Progenitor cell of endocrine pancreas (in vitro differentiated cells): ENCODE measurements at places on chromosomes 2 and 18. TPM values are rescaled to one million over a fixed set of nuclear protein-coding genes. Genes with fewer than 3 reads are reported as not detected.

- no peaks in the 10 kb centered on the region for H3K4me1 ChIP-seq
- H3K27me3 ChIP-seq, result peaks cover 12% of the 10 kb centered on the region
- H3K27ac ChIP-seq, result no peak overlapping the region
- no peak for DNase-seq
These were observed 39.9 kb downstream of the CYRIA start for GRCh38 chr2:16625759-16626158.

DNA sequence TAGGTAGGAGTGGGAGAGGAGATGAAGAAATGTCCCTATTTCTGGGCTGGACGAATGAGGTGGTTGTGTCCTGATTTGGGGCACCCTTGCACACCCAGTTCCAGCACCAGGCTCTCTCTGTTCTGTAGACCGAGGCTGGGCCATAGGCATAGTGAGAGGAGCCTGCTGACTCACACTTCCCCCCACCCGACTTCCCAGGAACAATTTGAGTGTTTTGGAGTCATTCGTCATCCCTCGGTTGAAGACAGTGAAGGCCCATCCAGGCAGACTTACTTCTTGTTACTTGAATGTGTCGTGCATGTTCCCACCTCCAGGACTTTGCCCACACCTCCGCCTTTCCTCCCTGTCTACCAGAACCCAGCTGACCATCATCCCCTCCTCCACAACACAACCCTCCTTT lies 179.1 kb downstream of the HAUS1 start:
- H3K4me1 ChIP-seq, result peaks cover 21% of the 10 kb centered on the region
- H3K27ac ChIP-seq, result no peak overlapping the region
- H3K36me3 ChIP-seq, result no peaks in the 10 kb centered on the region
- H3K27me3 ChIP-seq, result no peaks in the 10 kb centered on the region

GRCh38 chr2:241619597-241620418 lies 17.1 kb downstream of the THAP4 start:
- peak overlapping the region; percentile 71 for H3K27ac ChIP-seq
- H3K27me3 ChIP-seq, result no peaks in the 10 kb centered on the region
- H3K4me3 ChIP-seq, result no peak overlapping the region
- H3K4me1 ChIP-seq, result peaks cover 15% of the 10 kb centered on the region

GRCh38 chr2:60567919-60568768 lies 14.7 kb upstream of the BCL11A start:
- no peak for DNase-seq
- H3K4me3 ChIP-seq, result no peak overlapping the region
- H3K27ac ChIP-seq, result no peak overlapping the region
- H3K4me1 ChIP-seq, result peaks cover 6% of the 10 kb centered on the region
- H3K36me3 ChIP-seq, result no peaks in the 10 kb centered on the region

GRCh38 chr2:214542866-214543265 lies 132.0 kb downstream of the VWC2L start:
- H3K4me1 ChIP-seq, result peaks cover 1% of the 10 kb centered on the region
- H3K4me3 ChIP-seq, result no peak overlapping the region
- DNase-seq, result no peak
- no peaks in the 10 kb centered on the region for H3K27me3 ChIP-seq
- no peaks in the 10 kb centered on the region for H3K36me3 ChIP-seq
- no peak overlapping the region for H3K27ac ChIP-seq

DNA sequence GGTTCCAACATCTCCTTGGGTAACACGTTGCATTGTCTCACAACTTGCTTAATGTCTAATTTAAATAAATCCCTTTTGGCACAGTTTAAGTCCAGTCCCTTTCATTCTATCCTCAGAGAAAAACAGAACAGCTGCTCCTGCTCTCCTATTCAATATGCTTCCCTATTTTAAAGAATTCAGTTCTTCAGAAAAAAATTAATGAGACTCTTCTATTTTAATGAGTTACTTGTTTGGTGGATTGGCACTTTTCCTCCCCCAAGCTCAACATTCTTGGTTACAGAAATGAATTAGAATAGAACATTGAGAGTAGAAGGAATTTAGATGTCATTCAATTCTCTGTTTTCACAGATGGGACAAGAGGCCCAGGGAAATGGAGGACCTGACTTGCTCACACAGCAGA lies 116.9 kb upstream of the ATP8B1 start:
- H3K27ac ChIP-seq, result no peak overlapping the region
- no peaks in the 10 kb centered on the region for H3K36me3 ChIP-seq
- H3K4me3 ChIP-seq, result no peak overlapping the region
- peaks cover 4% of the 10 kb centered on the region for H3K27me3 ChIP-seq

OTOS gene
- not detected in 2 replicates for total RNA-seq

GRCh38 chr2:88483200-88483599 lies 30.7 kb upstream of the FOXI3 start:
- no peaks in the 10 kb centered on the region for H3K36me3 ChIP-seq
- H3K4me1 ChIP-seq, result peaks cover 5% of the 10 kb centered on the region
- H3K27ac ChIP-seq, result no peak overlapping the region
- DNase-seq, result no peak
- no peaks in the 10 kb centered on the region for H3K27me3 ChIP-seq
- no peak overlapping the region for H3K4me3 ChIP-seq

DNA sequence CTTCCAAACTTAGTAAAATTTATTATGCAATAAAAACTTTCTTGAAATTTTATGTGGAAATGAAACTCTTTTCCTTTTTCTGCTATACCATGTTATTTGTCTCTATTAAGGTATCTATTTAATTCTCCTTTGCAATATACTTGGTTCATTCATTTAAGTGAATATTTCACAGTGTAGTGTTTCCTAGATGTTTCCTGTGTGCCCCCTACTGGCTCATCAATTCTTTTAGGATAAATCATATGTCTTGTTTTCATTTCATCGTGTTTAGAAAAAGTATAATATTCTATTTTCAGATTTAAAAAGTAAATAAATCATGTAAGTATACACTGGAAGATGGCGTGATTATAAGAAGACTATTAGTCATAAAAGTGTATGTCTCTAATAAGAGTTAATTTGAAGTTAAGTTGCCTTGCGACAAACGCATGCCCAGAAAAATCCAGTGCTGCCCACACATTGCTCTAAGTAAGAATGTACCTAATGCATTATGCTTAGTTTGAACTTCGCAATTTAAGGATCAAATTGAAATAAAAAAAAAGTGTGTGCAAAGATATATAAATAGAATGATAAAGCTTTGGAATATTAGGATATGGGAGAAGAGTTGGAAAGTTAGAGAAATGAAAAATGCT lies 525.4 kb downstream of the KCNJ3 start:
- no peaks in the 10 kb centered on the region for H3K27me3 ChIP-seq
- H3K4me1 ChIP-seq, result peaks cover 6% of the 10 kb centered on the region
- peaks cover 2% of the 10 kb centered on the region for H3K36me3 ChIP-seq
- no peak for DNase-seq
- H3K27ac ChIP-seq, result no peak overlapping the region

- H3K4me1 ChIP-seq, result peaks cover 3% of the 10 kb centered on the region
- peaks cover 3% of the 10 kb centered on the region for H3K27me3 ChIP-seq
- DNase-seq, result no peak
- H3K4me3 ChIP-seq, result no peak overlapping the region
- H3K27ac ChIP-seq, result no peak overlapping the region
These were observed 217.0 kb upstream of the ZNF521 start for GRCh38 chr18:25568986-25569385.

DOK6 gene
- 7.0 and 7.2 TPM in 2 replicates for total RNA-seq

DNA sequence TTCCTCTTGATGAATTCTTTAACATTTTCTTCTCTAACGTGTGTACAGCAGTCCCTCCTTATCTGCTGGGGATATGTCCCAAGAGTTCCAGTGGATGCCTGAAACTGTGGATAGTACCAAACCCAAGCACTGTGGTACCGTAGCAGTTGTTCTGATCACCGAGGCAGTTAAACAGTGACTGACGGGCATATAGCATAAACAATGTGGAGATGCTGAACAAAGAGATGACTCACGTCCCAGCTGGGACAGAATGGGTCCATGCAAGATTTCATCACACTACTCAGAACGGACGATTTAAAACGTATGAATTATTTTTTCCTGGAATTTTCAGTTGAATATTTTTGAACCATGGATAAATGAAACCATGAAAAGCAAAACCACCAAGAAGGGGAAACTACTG lies 54.5 kb upstream of the SPAG16 start:
- H3K4me3 ChIP-seq, result no peak overlapping the region
- H3K27me3 ChIP-seq, result peaks cover 7% of the 10 kb centered on the region
- no peak for DNase-seq
- H3K4me1 ChIP-seq, result peaks cover 3% of the 10 kb centered on the region
- no peaks in the 10 kb centered on the region for H3K36me3 ChIP-seq
- H3K27ac ChIP-seq, result no peak overlapping the region

CDCA7 gene
- total RNA-seq, result 19.3 and 22.3 TPM in 2 replicates

DNA sequence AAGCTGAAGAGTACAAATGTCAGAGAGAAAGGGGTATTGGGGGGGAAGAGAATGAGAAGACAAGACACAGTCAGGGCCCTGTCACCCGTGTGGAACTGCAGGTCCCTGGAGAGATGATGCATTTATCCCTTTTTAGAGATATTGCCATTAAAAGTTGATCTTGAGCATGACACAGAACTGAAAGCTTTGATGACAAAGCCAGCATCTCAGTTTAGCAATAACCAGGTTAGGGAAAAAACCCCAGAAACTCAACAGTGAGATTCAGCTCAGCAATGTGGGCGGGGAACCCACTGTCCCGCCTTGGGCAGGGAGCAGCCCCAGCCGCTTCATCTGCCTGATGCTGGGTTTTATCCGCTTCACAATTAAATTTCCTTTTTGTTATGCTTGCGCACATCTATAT lies 181.1 kb downstream of the NEDD4L start:
- no peak for DNase-seq
- no peak overlapping the region for H3K4me3 ChIP-seq
- H3K4me1 ChIP-seq, result peaks cover 72% of the 10 kb centered on the region
- H3K27ac ChIP-seq, result no peak overlapping the region

SNORC gene
- 1.8 and 2.8 TPM in 2 replicates for total RNA-seq

DNA sequence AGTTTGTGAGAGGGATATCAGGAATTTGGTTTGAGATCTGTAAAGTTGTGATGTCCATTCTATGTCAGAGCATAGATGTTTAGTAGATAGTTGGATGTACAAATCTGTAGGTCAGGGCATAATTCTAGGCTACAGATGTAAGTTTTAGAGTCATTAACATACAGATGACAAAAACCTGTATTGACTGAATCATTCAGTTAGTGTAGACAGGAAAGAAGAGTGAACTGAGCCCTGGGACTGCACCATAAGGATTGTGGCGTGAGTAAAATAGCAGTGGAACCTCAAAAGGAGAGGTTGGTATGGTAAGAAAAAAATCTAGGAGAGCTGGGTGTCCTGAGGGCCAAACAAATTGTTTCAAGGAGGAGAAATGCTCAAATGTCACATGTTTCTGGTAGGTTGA lies 73.1 kb upstream of the RPRM start:
- H3K27me3 ChIP-seq, result no peaks in the 10 kb centered on the region
- H3K4me1 ChIP-seq, result no peaks in the 10 kb centered on the region
- H3K36me3 ChIP-seq, result no peaks in the 10 kb centered on the region
- H3K4me3 ChIP-seq, result no peak overlapping the region
- no peak overlapping the region for H3K27ac ChIP-seq

GPBAR1 gene
- 9.1 and 9.7 TPM in 2 replicates for total RNA-seq

PAX8 gene
- 3.9 and 8.4 TPM in 2 replicates for total RNA-seq

GRCh38 chr2:171972329-171972982 lies 27.3 kb upstream of the METAP1D start:
- no peaks in the 10 kb centered on the region for H3K4me1 ChIP-seq
- no peak overlapping the region for H3K27ac ChIP-seq
- no peak overlapping the region for H3K4me3 ChIP-seq
- no peaks in the 10 kb centered on the region for H3K27me3 ChIP-seq
- DNase-seq, result no peak

DNA sequence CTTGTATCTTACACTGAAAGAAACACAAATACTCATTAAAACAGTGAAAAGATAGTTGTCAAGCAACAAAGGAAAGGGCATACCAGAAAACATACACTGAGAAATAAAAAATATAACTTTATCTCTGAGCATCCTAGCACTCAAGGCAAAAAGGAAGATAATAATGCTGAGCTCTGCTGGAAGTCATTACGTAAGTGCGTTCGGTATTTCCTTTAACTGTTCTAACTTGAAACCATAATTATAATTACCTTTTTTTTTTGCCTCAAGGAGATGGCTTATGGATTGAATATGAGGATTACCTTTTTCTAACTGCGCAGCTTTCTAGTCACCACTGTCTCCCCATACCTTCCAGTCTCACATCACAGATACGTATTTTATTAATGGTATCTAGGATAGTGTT lies 308.1 kb downstream of the GBX2 start:
- no peak overlapping the region for H3K4me3 ChIP-seq
- no peak for DNase-seq
- H3K36me3 ChIP-seq, result peaks cover 1% of the 10 kb centered on the region
- H3K4me1 ChIP-seq, result peaks cover 9% of the 10 kb centered on the region
- no peaks in the 10 kb centered on the region for H3K27me3 ChIP-seq
- H3K27ac ChIP-seq, result no peak overlapping the region

DNA sequence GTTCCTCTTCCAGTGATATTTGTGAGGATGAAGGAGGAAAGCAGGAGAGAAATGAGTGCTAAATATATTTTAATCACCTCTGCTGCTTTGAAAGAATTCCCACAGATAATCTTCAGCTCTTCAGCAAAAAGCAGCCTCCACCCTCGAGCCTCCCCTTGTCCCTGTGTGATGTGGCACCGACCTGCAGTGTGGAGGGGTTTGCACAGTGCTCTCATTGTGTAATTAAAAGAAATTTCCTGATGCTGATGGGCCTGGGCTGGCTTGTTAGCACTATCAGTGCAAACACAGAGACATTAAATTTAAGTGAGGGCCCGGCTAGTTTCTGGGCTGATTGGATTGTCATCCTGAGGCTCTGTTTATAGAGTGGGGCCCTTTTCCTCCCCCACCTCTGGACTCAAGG lies 53.4 kb downstream of the KIF5C start:
- H3K27me3 ChIP-seq, result no peaks in the 10 kb centered on the region
- peaks cover 7% of the 10 kb centered on the region for H3K36me3 ChIP-seq
- peak overlapping the region; percentile 33 for H3K27ac ChIP-seq
- no peak overlapping the region for H3K4me3 ChIP-seq
- no peak for DNase-seq

GRCh38 chr18:47953471-47953931 lies 23.0 kb upstream of the SMAD2 start:
- H3K27ac ChIP-seq, result no peak overlapping the region
- no peak for DNase-seq
- H3K4me3 ChIP-seq, result no peak overlapping the region
- peaks cover 4% of the 10 kb centered on the region for H3K27me3 ChIP-seq
- H3K36me3 ChIP-seq, result no peaks in the 10 kb centered on the region

- H3K36me3 ChIP-seq, result no peaks in the 10 kb centered on the region
- DNase-seq, result no peak
- H3K4me3 ChIP-seq, result peak overlapping the region; percentile 85
- peaks cover 58% of the 10 kb centered on the region for H3K27me3 ChIP-seq
These were observed 665 bp upstream of the CACNB4 start for GRCh38 chr2:152099367-152100050.

LOXHD1 gene
- total RNA-seq, result 0.33 and 0.36 TPM in 2 replicates

DNA sequence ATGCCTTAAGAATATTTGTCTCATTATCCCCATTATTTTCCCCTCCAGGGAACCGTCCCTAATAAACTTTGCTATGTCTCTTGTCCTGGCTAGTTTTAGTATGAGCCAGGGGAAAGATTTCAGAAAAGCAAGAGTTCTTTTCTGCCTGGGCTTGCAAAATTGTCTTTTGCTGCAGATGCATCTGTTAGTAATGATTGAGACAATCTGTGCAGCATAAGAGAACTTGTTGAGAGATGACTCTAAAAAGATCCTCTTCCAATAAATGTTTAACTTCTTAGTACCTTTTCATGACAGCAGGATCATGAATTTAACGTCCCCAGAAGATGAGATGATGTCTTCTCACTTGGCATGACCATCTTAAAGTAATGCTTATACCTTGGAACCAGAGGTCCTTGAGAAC lies 172.5 kb upstream of the CREB1 start:
- H3K27ac ChIP-seq, result no peak overlapping the region
- no peaks in the 10 kb centered on the region for H3K4me1 ChIP-seq
- no peaks in the 10 kb centered on the region for H3K27me3 ChIP-seq
- no peak for DNase-seq
- H3K4me3 ChIP-seq, result no peak overlapping the region
- H3K36me3 ChIP-seq, result no peaks in the 10 kb centered on the region
